ENCODE measurements at places on chromosomes 3 and 15. TPM values are rescaled to one million over a fixed set of nuclear protein-coding genes. Genes with fewer than 3 reads are reported as not detected.

DNA sequence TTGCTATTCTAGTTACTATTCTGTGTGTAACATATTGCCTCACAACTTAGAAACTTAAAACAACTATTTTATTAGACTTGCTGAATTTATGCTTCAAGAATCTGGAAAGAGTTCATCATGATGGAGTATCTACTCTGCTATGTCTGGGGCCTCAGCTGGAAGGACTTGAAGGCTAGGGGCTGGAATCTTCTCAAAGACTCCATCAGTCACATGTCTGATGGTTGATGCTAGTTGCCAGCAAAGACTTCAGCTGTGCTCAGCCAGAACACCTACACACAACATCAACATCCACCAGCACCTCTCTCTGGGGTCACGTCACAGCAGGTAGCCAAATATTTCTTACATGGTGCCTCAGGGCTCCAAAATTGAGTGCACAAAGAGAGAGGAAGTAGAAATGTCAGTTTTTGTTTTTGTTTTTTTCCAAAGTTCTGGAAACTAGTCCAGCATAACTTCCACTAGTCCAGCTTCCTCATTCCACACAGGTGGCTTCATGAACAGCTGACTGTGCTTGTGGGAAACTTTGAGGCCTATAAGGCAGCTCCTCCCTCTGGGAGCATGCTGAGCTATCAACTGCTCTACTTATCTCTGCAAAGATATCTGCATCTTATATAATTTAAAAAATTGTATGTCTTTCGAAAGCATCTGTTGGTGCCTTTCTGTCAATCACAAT lies 325.4 kb upstream of the AGTR1 start:
- no peaks in the 10 kb centered on the region for H3K4me1 ChIP-seq
- no peaks in the 10 kb centered on the region for H3K36me3 ChIP-seq
- no peak overlapping the region for H3K4me3 ChIP-seq
- no peaks in the 10 kb centered on the region for H3K27me3 ChIP-seq
- no peak overlapping the region for H3K27ac ChIP-seq

- no peaks in the 10 kb centered on the region for H3K4me1 ChIP-seq
- H3K4me3 ChIP-seq: no peak overlapping the region
- H3K27ac ChIP-seq: no peak overlapping the region
- no peak for DNase-seq
Measured at GRCh38 chr15:79863886-79864285, 32.9 kb downstream of the MTHFS start.

GRCh38 chr15:97502038-97502437 lies 458.5 kb upstream of the ARRDC4 start:
- H3K36me3 ChIP-seq: no peaks in the 10 kb centered on the region
- no peak for DNase-seq
- no peaks in the 10 kb centered on the region for H3K4me1 ChIP-seq
- H3K4me3 ChIP-seq: no peak overlapping the region
- H3K27ac ChIP-seq: no peak overlapping the region
- no peaks in the 10 kb centered on the region for H3K27me3 ChIP-seq

DNA sequence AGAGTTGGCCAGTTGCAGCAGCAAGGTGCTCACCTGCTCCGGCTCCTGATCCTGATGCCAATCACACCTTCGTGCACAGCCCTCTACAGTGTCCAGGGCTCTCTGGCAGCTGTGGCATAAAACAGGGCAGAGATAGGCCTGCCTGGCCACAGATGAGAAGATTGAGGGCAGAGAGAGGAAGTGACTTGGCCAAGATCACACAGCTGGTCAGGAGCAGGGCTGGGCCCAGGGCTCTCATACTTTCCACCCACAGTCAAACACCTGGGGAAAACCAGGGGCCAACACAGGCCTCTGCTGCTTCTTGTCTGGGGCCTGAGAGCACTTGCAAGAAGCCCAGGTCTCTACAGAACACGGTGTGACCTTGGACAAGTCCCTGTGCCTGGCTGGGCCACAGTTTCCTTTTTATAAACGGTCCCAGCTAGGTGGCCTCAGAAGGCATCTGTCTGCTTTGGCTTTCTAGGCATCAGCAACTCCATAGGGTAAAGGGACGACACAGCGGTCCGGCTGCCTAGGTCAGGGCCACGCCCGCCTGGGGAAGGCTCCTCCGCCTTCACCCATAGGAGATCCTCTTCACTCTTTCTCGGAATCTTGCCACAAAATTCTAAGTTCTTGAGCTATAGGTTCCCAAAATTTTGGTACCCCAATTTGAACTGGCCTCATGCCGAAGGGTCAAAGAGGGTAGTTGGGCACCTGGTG lies 3.1 kb downstream of the ATP2B2 start:
- no peak for DNase-seq
- no peak overlapping the region for H3K4me3 ChIP-seq
- H3K27me3 ChIP-seq: peaks cover 23% of the 10 kb centered on the region

- H3K4me1 ChIP-seq: peaks cover 4% of the 10 kb centered on the region
- no peak overlapping the region for H3K4me3 ChIP-seq
- H3K36me3 ChIP-seq: no peaks in the 10 kb centered on the region
- H3K27ac ChIP-seq: no peak overlapping the region
Measured at GRCh38 chr3:27307566-27307965, 61.6 kb downstream of the NEK10 start.

DNA sequence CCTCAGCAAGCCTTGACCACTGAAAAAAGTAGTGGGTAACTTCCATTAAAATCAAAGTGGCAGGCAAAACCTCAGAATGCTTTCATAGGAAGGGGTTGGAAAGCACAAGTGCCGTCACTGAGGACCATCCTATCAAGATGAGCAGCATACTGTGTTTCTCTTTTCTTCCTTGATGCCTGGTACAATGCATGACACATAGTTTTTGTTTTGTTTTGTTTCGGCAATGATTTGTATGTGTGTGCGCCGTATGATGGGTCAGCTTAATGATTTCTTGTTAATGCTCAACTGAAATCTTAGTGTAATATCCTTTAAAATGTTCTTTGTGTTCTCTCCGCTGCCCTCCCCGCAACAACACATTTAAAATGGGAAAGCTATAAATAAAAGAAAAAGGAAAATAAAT lies 476.4 kb upstream of the KCNMB2 start:
- no peak overlapping the region for H3K4me3 ChIP-seq
- DNase-seq: no peak
- no peaks in the 10 kb centered on the region for H3K4me1 ChIP-seq
- no peaks in the 10 kb centered on the region for H3K27me3 ChIP-seq
- no peaks in the 10 kb centered on the region for H3K36me3 ChIP-seq

- peaks cover under 1% of the 10 kb centered on the region for H3K4me1 ChIP-seq
- no peaks in the 10 kb centered on the region for H3K27me3 ChIP-seq
- no peak overlapping the region for H3K27ac ChIP-seq
- H3K36me3 ChIP-seq: no peaks in the 10 kb centered on the region
Measured at GRCh38 chr15:68730976-68731897, 89.5 kb downstream of the ANP32A start.

- no peaks in the 10 kb centered on the region for H3K27me3 ChIP-seq
- H3K27ac ChIP-seq: no peak overlapping the region
- no peaks in the 10 kb centered on the region for H3K4me1 ChIP-seq
- no peaks in the 10 kb centered on the region for H3K36me3 ChIP-seq
- no peak for DNase-seq
Measured at GRCh38 chr15:68113273-68113672, 59.2 kb downstream of the PIAS1 start.

GRCh38 chr15:64774629-64775493 lies 528 bp downstream of the RBPMS2 start:
- no peaks in the 10 kb centered on the region for H3K4me1 ChIP-seq
- H3K27ac ChIP-seq: no peak overlapping the region
- DNase-seq: no peak
- peak overlapping the region; percentile 59 for H3K4me3 ChIP-seq

DNA sequence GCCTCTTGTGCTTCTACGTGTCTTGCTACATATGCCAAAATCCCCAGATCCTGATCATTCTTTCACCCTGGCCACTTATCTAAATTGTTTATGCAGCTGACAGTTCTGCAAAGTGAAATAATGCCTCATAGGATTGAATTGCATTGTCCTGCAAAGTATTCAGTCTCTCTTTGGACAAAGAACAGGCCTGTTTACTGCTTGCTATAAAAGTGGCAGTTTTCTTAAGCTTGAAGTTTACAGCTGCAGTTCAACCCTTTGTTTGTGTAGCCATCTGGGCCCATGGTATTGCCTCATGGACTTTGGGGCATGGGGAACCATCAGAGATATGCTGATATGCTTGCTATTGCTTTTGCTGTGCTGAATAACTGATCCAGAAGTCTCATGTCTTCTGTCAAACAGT lies 523.2 kb downstream of the OTOL1 start:
- no peaks in the 10 kb centered on the region for H3K4me1 ChIP-seq
- no peak overlapping the region for H3K4me3 ChIP-seq
- H3K36me3 ChIP-seq: no peaks in the 10 kb centered on the region
- H3K27me3 ChIP-seq: no peaks in the 10 kb centered on the region
- no peak overlapping the region for H3K27ac ChIP-seq
- no peak for DNase-seq

DNA sequence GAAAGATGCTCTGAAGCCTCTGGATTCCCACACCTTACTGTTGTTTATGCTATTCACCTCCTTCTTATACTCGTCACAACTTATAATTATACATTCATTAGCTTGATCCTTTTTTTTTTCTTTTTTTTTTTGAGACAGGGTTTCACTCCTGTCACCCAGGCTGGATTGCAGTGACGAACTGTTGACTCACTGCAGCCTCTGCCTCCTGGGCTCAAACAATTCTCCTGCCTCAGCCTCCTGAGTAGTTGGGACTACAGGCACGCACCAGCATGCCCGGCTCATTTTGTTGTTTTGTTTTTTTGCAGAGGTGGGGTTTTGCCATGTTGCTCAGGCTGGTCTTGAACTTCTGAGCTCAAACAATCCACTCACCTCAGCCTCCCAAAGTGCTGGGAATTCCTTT lies 143.6 kb downstream of the PLCL2 start:
- no peaks in the 10 kb centered on the region for H3K36me3 ChIP-seq
- peaks cover 12% of the 10 kb centered on the region for H3K4me1 ChIP-seq
- DNase-seq: no peak
- no peaks in the 10 kb centered on the region for H3K27me3 ChIP-seq

- H3K36me3 ChIP-seq: no peaks in the 10 kb centered on the region
- no peaks in the 10 kb centered on the region for H3K27me3 ChIP-seq
- H3K4me1 ChIP-seq: no peaks in the 10 kb centered on the region
Measured at GRCh38 chr15:95922431-95922830, 408.1 kb upstream of the NR2F2 start.

GRCh38 chr3:160312014-160312624 lies 86.9 kb downstream of the C3orf80 start:
- no peak for DNase-seq
- H3K4me1 ChIP-seq: no peaks in the 10 kb centered on the region
- H3K4me3 ChIP-seq: no peak overlapping the region
- H3K27me3 ChIP-seq: no peaks in the 10 kb centered on the region
- peaks cover 4% of the 10 kb centered on the region for H3K36me3 ChIP-seq

- no peak overlapping the region for H3K4me3 ChIP-seq
- no peak overlapping the region for H3K27ac ChIP-seq
- DNase-seq: no peak
- no peaks in the 10 kb centered on the region for H3K36me3 ChIP-seq
- H3K27me3 ChIP-seq: no peaks in the 10 kb centered on the region
Measured at GRCh38 chr3:47243419-47244147, 39.0 kb downstream of the KIF9 start.

AGBL1 gene
- under 0.01 TPM for total RNA-seq

MELTF gene
- 4.3 TPM for total RNA-seq

SHQ1 gene
- 22.6 TPM for total RNA-seq

CHL1 gene
- 0.66 TPM for total RNA-seq

AGTR1 gene
- total RNA-seq: 0.61 TPM

FBXO40 gene
- total RNA-seq: under 0.01 TPM

STRIT1 gene
- total RNA-seq: not detected

ZNF662 gene
- total RNA-seq: 2.8 TPM
